ENCODE measurements at places on chromosomes 2 and 18. TPM values are rescaled to one million over a fixed set of nuclear protein-coding genes. Genes with fewer than 3 reads are reported as not detected.

Gene IL1F10
- not detected for total RNA-seq

Gene BMP10
- not detected for total RNA-seq

Gene ELAC1
- total RNA-seq, result 4.0 TPM

Gene GBX2
- total RNA-seq, result 0.17 TPM

Gene GPR45
- not detected for total RNA-seq

Gene TRMT61B
- 18.2 TPM for total RNA-seq

Gene PROKR1
- not detected for total RNA-seq

Gene CABLES1
- total RNA-seq, result 0.28 TPM

Gene CREB1
- 58.9 TPM for total RNA-seq

Gene SLC4A5
- 3.0 TPM for total RNA-seq

Gene ERMN
- total RNA-seq, result not detected

Gene LYPD6B
- not detected for total RNA-seq

Gene XRCC5
- total RNA-seq, result 106 TPM

Gene ASTL
- not detected for total RNA-seq

Gene ZSCAN30
- total RNA-seq, result 10.9 TPM

Gene C2orf76
- 5.7 TPM for total RNA-seq
